ENCODE measurements at places on chromosomes 5 and 9.

DNA sequence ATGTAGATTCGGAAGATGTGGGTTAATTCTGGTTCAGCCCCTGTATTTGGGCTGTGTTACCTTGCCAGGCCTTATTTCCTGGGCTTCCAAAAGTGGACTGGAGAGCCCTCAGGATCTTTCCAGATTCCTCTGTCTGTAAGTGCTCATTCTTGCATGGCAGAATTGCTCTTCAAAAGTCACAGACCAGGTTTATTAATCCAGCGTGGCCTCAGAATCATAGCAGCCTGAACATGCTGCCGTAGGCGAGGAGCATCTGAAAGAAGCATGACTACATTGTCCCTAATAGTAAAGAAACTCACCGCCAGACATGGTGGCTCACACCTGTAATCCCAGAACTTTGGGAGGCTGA lies 307.8 kb downstream of the GADD45G start:
- no peak for DNase-seq

DNA sequence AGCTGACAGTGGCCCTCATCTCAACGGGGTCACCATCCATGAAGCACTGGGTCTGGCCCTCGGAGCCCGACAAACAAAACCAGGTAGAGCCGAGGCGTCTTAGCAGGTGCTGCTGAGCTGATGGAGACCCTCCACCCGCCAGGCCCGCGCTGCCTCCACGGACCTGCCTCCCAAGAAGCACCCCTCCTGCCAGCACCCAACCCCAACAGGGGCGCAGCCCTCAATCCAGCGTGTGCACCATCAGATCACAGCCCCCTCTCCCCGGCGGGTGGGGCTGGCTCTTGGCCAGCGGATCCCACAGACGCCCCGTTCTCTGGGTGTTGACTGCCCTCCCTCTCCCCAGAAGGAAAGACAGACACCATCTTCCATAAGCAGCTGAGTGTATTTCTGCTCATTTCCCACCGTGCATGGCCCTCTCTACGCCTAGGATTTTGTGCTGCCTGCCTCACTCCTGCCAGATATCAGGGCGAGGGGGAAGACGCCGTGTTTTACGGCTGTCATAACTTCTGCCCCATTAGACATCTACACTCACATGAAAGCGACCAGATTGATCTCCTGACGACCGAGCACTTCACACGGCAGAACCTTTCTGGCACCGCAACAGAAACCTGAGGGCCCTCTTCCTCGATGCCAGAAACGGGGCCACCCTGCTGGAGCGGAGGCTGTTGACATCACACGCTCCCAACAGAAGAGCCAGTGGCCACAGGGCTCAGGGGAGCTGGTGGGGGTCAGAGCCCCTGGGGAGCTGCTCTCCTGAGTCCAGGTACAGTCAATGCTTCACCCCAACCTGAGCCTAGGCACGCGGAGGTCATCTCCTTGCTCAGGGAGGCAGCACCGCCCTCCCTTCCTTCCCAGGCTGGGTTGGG lies 12.4 kb downstream of the NACC2 start:
- DNase-seq: no peak

DNA sequence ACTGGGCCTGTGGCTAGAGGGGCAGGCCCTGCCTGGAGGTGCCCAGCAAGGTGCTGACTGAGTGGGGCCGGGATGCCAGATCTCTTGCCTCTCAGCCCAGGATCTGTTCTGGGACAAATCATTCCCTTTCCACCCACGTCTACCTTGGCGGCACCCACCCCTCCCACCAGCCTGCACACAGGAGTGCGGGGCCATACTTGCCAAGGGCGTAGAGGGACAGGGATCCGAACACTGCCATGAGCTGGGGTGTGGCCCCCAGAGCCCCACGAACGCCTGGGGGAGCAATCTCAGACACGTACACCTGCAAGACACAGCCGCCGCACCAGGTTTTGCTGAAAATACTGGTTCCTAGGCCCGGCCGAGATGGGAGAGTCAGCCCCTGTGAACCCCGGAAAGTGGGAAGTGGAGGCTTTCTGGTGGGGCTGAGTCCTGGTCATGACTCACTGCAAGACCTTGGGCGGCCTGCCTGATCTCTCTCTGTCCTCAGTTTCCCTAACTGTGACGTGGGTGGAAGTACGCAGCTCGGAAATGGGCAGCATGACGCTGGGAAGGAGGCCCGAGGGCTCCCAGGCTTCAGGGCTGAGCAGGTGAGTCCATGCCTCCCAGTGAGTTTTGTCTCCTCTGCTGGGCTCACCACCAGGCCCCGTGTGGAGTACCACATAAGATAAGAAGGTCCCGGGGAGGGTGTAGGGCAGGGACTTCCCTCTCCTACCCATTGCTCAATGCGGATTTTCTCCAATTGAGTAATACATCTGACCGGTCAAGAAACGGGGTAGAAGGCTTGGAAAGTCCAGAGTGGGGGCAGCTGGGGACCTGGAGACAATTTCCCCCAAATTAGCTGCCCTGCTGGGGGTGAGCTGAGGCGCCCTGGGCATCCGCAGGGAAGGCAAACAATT lies 2.6 kb downstream of the SLC2A6 start:
- DNase-seq: no peak

DNA sequence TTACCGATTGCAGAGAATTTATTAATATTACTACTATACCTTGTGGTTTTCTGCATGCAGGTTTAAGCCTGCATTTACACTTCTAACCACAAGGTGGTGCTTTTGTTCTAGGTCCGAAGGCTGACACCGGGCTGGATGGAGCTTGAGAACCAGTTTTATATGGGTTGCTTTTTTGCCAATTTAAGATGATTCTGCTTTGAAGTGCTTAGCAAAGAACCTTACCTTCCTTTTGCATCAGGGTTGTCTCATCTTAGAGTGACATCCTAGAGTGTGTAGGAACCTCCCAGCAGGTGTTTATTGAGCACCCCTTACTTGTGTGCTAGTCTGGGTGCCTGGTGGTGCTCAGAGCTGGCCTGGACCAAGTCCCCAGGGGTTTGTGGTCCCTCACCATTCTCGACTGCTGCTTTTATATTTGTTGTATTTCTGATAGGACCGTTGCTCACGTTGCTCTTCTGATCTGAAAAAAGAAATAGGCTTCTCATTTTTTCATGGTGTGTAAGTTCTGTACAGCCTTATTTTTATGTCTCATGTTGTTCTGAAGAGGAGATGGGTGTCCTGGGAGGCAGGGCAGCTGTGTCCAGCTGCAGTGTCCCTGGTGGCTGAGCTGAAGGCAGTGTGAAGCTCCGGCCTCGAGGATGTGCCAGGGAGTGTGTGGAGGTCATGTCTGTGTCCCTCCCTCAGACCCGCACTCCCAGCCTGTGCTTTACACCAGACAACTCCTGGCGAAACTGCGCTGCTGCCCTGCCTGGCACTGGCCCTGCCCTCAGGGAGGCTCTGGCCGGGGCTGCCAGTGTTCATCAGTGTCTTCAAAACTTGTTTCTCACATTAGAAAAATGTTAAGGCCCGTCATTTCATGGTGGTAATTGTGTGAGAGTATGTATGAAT lies 54.3 kb downstream of the EHMT1 start:
- peak; percentile 25 for DNase-seq

DNA sequence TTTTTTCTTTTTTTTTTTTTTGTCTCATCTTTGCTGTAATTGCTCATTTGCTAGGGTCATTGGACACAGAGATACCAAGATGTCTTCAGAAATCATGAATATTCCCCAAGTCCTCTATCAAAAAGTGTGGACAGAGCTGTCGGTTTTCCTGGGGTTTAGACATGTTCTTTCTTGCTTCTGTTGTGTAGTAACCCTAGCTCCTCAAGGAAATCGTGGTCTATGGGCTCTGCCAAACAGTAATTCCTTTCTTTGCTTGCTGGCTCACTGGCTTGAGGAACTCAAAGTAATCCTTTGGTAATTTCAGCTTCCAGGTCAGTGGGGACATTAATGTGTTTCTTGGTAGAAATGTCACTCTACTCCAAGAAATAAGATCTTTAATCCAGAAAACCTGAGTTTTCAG lies 101.7 kb downstream of the TMC1 start:
- DNase-seq: no peak

- DNase-seq: peak; percentile 36
These were observed 128.0 kb downstream of the RASEF start for GRCh38 chr9:82934949-82935348.

DNA sequence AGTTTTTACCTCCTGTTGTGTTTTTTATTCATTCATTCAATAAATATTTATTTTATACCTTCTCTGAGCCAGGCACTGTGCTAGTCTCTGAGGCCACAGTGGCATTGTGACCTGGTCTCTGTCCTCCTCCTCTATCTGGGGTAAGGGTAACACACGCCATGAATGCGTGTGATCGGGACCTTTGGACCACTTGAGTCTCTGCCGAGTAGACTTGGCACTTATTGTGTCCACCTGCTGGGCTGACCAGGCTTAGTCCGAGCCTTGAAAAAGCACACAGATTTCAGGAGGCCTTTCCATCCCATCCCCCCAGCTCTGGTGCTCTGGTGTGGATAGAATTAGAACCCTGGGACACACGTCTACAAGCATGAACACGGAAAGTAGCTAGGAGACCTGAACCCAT lies 58.7 kb downstream of the ERGIC1 start:
- DNase-seq: no peak

DNA sequence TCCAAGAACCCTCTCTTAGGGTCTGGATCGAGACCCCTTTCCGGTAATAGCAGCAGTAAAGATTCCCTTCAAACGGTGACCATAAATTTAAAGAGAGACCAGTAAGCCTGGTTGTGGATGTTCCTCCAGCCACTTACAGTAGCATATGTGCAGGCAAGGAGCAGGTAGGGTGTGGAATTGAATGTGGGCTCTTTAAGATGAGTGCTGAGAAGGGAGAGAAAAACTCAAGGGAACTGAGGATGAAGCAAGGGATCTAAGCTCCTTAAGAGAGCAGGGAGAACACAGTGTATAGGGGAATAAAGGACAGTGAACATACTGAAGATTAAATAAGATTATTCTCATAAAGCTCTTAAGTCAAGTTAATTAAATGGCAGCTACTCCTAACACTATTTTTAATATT lies 51.3 kb downstream of the DPYSL3 start:
- no peak for DNase-seq

DNA sequence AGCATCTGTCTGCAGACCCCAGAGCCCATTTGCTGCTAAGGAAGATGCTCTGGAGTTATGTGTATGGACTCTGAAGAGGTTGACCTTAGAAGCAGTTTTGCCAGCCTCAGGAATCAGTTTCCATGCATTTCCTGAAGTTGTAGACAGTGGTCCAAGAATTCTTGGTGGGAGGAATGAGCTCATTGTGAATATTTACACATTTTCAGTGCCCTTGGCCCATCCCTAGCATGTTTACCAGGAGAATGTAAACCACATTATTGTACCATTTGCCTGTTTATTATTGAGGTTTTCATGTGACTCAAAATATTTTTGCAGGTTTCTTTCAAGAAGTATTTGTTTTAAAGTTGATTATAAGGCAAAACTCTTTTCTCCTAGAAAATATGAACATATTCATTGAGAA lies 93.8 kb downstream of the NXNL2 start:
- no peak for DNase-seq

GRCh38 chr5:131180407-131180806 lies 9.7 kb downstream of the LYRM7 start:
- no peak for DNase-seq

- DNase-seq: peak; percentile 72
These were observed 119.5 kb upstream of the MTAP start for GRCh38 chr9:21682981-21683380.

DNA sequence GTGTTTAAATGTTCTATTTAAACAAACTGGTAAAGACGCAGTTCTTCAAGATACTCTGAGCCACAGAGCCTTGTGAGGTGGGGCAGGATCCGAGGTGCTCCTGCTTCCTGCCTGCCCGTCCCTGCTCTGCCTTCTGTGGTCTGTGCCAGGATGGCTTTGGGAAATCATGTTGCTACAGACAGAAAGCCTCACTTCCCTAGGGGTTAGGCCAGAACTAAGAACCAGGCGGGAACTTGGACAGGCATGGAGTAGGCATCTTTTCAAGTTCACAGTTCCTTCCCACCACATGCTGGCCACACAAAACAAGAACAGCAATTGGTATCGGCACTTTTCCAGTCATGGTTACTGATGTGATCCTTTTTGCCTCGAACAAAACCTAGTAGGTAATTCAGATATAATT lies 67.7 kb upstream of the SPOCK1 start:
- no peak for DNase-seq

DNA sequence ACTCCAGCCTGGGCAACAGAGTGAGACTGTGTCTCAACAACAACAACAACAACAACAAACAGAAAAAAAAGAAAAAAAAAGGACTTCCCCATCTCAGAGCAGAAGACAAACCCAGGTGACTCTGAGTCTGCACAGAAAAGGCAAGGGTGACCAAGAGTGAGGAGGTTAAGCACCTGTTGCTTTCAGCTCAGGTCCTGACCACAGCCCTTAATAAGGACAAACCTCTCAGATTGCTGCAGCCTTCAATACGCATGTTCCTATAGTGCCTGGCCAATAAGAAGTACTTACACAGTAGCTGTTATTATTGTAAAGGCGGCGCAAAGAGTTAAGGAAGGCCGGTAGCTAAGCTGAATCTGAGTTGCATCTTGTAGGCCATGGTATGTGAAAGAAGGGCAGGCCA lies 102.3 kb upstream of the MSX2 start:
- DNase-seq: no peak

DNA sequence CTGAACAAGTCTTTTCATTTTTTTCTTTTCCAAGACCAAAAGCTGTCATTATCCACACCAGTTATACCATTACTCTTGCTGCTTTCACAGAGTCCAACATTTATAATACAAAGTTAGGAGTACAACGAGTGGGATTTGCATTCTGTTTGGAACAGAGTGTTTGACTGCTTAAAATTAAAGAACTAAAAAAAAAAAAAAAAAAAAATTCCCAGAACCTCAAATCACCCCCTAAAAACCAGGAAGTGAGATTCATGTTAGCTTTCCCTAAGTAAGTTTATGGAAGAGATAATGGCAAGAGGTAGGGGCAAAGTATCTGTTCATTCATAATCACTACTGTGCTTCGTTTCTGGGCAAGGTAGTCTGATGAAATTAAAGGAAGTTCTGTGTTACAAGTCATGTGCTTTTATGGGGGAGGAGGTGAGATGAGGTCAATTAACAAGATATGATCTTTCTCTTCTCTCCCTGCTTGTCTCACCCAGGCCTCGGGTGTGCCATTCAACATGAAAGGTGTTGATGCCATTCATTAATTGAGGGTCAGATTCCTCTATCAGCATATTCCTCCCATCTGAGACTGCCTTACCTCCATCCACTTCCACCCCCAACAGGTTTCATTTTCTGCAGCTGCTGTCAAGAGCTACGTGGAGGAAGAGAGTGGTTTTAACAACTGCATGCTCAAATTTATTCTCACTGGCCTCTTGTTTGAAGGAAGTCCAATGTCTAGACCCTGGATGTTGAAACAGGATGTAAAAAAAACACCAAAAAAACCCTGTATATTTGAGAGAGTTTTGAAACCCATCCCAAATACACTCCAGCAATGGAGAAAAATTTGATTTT lies 58.1 kb downstream of the MARCHF3 start:
- DNase-seq: no peak
